ENCODE measurements at places on chromosomes 11 and 22.

GRCh38 chr11:67583247-67584204 lies at the start of gene GSTP1:
TSS of gene GSTP1 (plus strand) at chr11:67583812. CDS start at chr11:67583844, 32 bp downstream.
- peak; percentile 54 for DNase-seq

DNA sequence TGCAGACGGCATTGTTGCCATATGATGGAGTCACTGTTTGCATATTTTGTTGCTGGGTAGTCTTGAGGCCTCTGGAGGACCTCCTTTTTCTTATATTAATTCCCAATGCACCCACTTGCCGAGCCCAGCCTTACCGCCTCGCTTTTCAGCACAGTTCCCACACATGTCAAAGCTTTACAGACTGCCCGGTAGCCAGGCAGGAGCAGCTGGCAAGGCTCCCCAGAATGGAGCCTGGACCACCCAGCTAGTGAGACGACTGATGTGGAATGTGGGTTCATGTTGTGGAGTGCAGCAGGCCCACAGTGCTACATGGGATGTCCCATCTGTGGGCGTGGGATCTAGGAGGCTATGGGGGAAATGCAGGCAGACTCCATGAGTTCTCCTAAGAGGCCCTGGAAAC lies 99.4 kb upstream of the MTMR2 start:
- no peak for DNase-seq

DNA sequence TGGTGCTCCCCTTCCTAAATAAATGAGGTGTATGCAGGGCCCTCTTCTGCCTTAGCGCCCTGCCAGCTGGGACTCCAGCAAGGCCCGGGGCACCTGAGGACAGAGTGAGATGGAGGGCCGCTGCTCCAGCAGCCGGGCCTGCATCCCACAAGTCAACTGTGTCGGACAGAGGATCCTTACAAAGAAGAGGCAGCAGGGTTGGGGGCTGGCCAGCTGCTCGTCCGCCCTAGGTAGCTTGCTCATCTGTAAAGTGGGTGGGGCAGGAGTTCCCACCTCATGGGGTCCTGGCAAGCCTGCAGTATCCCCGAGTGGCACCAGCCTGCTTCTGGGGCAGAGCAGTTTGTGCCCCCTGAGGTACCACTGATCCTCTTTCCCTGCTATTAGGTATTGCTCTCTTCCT lies 7.6 kb downstream of the TMEM121B start:
- DNase-seq: no peak

DNA sequence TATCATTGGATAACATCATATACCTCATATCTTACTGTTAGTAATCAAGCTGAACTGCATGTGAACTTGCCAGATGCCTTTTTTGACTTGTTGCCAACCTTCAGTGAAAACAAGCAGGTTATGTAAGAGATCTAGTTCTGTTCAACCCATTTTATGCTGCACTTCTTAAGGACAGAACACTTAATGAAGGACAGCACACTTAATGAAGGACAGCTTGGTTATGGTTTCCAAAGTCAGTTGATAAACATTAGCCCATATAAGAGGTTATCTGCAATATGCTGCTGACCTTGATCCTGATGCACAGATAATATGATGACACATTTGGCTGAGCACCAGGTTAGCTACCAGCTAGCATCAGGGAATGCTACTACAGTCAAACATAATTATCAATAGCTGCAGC lies 358.7 kb upstream of the PDGFD start:
- DNase-seq: no peak

GRCh38 chr22:20590477-20591294 lies 83.3 kb downstream of the MED15 start:
- no peak for DNase-seq

- no peak for DNase-seq
Observed at GRCh38 chr11:118015385-118015841, 29.2 kb downstream of the IL10RA start.

DNA sequence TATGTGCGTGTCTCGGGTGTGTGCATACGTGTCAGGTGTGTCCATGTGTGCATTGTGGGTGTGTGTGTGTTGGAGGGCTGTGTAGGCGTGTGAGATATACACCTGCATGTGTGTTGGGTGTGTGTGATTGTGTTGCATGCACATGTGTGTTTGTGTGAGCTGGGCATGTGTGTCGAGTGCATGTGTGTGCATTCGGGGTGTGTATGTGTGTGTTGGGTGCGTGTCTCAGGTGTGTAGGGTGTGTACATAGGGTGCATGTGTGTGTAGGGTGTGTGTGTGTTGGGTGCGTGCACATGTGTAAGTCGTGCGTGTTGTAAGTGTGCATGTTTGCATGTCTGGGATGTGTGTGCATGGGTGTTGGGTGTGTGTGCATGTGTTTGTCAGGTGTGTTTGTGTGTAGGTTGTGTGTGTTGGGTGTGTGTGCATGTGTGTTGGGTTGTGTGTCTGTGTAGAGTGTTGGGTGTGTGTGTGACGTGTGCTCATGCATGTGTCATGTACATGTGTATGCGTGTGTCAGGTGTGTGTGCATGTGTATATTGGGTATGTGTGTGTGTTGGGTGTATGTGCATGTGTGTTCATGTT lies 4.1 kb downstream of the MUC6 start:
- DNase-seq: no peak

DNA sequence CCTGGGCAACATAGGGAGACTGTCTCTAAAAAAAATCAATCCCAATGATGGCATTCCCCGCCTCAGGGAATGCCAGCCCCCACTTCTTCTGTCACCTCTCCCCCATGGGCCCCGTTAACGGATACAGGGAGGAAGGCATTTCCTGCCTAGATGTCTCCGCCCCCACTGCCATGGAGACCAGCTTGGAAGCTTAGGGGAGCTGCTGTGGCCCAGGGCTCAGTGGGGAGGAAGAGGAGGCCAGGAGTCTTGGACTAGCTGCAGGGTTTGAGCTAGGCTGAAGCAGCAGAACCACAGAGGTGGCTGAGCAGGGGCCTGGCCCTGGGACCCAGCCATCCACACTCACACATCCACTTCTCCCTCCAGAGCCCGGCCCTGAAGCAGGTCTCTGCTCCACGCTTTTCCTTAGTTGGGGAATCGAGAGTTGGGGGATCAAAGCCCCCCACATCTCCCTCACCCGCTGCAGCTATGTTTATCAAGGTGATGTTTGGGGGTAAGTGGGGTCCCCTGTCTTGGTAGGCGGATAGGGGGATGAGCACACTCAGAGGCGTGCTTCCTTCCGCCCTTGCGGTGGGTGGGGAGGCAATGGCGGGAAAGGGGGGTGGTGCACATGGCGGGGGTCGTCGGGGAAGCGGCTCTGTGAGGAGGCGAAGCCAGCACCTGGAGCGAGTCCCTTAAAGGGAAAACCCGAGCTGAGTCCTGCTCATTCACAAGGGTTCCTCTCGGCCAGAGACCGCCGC lies at the start of gene C22orf15:
Gene C22orf15, plus strand, starts transcription at position 149 of the 737 bp plus-strand sequence. Its CDS starts 317 bp downstream, at position 466.
- no peak for DNase-seq

- DNase-seq: no peak
Observed at GRCh38 chr11:88266157-88266556, 71.4 kb downstream of the CTSC start.

DNA sequence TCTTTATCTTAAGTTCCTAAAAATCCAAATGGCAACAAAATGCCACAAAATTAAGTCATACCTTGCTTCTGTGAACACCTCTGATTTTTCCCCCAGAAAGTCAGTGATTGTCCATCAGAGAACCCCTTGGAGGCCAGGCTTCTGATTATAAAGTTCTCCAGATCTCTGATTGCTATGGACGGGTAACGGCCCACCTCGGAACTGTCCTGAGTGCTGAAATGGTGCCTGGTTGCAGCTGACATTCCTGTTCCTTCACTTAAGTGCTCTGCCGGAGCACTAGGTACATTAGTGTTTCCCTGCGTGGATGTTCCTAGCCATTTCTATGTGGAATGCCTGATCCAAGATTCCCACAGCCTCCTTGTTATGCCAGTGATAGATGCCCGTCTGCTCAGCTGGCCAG lies 85.0 kb downstream of the CHST1 start:
- no peak for DNase-seq

DNA sequence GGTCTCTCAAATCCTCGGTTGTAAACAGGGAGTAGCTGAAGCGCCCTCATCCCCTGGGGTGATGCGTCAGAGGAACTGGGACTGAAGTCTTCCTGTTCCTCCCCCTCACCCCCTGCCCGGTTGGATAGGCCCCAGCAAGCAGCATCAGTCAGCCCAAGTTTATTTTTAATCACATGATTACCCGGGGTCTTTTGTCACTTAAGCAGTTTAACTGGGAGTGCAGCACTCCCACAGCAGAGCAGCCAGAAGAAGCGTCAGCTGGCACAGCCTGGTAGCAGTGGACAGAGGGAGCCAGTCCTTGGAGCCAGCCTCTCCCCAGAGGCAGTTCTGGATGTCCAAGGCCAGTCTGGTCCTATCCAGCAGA lies 342.1 kb downstream of the CTTN start:
- DNase-seq: no peak

GRCh38 chr11:59542142-59542810 lies 30.9 kb downstream of the OR4D9 start:
- no peak for DNase-seq

GRCh38 chr22:19143967-19144400 lies 467 bp downstream of the ESS2 start:
- no peak for DNase-seq

DNA sequence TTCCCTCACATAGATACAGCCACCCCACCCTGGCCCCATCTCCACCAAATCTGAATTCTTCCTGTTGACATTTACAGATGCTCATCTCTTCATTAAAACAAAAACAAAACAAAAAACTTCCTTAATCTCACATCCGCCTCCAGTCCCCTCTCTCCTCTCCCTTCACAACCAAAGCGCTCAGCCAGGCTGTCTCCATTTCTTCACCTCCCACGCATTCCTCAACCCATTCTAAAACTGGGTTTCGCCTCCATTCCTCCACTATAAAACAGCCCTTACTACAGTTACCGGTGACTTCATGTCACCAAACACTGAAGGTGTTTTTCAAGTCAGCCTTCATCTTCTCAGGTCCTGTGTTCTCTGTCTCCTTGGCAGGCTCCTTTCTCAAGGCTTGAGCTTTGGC lies 9.6 kb downstream of the BACE1-AS start:
- DNase-seq: no peak

GRCh38 chr11:88384004-88384668 lies 46.6 kb upstream of the CTSC start:
- DNase-seq: no peak

DNA sequence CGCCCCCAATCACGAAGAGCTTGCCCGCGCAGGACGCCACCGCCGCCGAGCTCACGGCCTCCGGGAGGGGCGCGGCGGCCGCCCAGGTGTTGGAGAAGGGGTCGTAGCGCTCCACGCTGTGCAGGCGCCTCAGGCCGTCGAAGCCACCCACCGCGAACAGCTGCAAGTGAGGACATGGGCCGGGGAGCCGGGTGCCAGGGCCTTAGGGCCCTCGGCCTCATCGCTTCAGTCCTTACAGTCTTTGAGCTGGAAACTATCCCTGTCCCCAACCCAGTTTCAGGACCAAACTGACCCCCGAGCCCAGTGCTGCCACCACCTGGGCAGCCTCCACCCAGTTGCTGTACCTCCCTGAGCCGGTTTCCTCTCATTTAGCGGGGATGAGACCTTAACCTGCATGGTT lies 7.6 kb downstream of the KLHL35 start:
- DNase-seq: no peak

DNA sequence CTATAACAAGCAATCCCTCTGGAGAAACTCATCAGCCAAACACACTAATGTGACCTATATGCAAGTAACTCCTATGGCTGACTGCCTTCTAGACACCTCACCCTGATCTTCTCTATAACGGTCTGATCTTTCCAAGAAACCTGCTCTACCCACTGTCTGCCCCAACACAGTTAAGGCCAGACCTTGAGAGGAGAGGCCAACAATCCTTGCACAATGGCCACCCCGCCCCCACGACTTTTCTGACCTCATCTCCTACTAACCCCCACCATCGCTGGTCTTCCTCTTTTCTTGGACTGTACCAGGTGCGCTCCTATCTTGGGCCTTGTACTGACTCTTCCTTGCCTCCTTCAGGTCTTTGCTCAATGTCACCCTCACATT lies 12.5 kb downstream of the HIRA start:
- no peak for DNase-seq

- no peak for DNase-seq
Observed at GRCh38 chr11:69010964-69011623, 2.0 kb downstream of the MRGPRF start.

GRCh38 chr11:93986716-93987115 lies 34.4 kb upstream of the HEPHL1 start:
- no peak for DNase-seq

DNA sequence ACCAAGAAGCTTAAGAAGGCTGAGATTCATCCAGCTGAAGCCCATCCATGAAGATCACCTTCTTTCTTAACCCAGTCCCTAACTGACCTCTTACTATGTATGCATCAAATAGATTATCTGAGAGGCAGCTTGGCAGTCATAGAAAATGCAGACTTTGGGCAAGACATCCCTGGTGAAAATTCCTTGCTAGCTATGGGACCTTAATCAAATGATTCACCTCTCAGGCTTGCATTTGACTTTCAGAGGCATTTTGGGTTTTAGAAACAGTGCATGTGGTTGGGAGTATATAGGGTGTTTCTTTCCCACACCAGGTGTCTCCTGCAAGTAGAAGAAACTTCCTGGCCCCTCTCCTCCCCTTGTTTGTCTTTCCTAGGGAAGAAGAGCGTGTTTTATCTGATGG lies 188.5 kb upstream of the ISX start:
- DNase-seq: no peak

- DNase-seq: no peak
Observed at GRCh38 chr11:121538054-121538453, 85.3 kb upstream of the SORL1-AS1 start.

DNA sequence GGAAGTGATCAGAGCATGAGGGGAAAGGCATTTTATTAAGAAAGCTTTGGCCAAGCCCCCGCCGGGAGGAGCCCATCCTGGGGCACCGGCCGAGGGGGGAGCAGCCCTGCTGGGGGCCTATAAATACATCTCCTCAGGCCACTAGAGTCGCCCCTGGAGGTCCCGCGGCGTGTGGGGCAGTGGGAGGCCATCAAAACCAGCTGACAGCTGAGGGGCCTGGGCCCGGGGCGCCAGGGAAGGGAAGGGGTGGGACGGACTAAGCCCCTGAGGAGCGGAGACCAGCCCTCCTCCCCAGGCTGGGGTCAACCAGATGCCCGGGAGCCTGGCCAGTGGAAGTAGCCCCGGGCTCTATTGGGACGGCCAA lies 13.1 kb downstream of the SCARF2 start:
- no peak for DNase-seq

DNA sequence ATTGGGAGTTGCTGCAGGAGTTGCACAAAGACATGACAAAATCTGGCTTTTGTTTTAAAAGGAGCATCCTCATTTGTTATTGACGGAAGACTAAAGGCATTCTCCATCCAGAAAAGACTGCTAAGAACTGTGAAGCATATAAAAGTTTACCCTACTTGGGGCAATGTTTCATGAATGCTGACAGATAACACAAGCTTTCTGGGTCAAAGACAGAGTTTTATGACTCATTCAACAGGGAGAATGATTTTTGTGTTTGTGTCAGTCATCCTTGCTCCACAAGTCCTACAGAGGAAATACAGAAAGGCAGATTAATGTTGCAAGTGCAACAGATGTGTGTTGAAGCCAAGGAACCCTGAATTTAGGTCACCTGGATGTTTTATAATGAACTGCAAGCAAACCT lies 2.5 kb downstream of the GLYATL1 start:
- no peak for DNase-seq
